ENCODE measurements at places on chromosomes 2 and 18. TPM values are rescaled to one million over a fixed set of nuclear protein-coding genes. Genes with fewer than 3 reads are reported as not detected.

SCN7A gene
- polyA plus RNA-seq, result 9.6 TPM

PLCL1 gene
- 3.1 TPM for polyA plus RNA-seq

ABCG8 gene
- polyA plus RNA-seq, result 0.11 TPM

ACMSD gene
- polyA plus RNA-seq, result not detected

SPP2 gene
- not detected for polyA plus RNA-seq

SULT1C2 gene
- not detected for polyA plus RNA-seq

ELOA2 gene
- not detected for polyA plus RNA-seq

HDAC4 gene
- 22.5 TPM for polyA plus RNA-seq

KLHL14 gene
- 0.40 TPM for polyA plus RNA-seq

DES gene
- 58.4 TPM for polyA plus RNA-seq

SIX3 gene
- polyA plus RNA-seq, result not detected

MOB1A gene
- polyA plus RNA-seq, result 21.4 TPM

GLI2 gene
- polyA plus RNA-seq, result 0.51 TPM

RAD51AP2 gene
- 0.20 TPM for polyA plus RNA-seq

ALPI gene
- not detected for polyA plus RNA-seq

GALNT1 gene
- 96.9 TPM for polyA plus RNA-seq

DUSP19 gene
- polyA plus RNA-seq, result 3.5 TPM

TGFA gene
- polyA plus RNA-seq, result 0.26 TPM

CACNB4 gene
- polyA plus RNA-seq, result 1.9 TPM
